ENCODE measurements at places on chromosomes 2 and 18.

DNA sequence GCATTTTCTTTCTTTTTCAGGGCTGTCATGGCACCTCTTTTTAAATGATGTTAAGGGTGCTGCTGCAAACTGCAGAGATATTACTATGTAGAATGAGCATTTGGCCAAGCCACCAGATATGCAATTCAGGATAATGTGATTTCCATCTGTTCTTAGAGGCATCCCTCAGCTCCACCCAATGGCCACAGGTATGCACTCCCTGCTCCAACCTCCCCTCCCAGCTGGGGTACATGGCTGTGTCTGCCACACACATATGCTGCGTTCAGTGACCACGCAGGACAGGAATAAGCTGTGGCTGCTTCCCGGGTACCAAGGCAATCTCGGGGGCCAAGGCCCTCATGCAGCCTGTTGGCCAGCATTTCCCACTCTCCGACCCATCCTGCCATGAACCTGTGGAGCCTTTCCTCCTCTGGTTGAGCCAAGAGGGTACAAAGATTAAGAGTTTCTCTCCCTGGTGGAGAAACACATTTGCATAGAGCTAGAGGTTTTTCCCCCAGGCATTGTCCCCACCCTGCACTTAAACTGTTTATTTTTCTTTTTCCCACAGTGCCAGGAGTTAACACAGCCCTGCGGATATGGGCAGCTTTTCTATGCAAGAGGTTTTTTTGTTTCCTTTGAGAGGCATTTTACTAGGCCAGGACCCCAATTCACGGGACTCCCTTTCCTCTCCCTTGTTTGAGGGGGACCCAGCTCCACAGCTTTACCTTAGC lies 147.0 kb downstream of the GCA start:
- DNase-seq, result no peak

- no peak for DNase-seq
These were observed 41.6 kb downstream of the WIPF1 start for GRCh38 chr2:174555998-174556397.

GRCh38 chr2:158255257-158255656 lies 153.6 kb downstream of the UPP2 start:
- DNase-seq, result no peak

DNA sequence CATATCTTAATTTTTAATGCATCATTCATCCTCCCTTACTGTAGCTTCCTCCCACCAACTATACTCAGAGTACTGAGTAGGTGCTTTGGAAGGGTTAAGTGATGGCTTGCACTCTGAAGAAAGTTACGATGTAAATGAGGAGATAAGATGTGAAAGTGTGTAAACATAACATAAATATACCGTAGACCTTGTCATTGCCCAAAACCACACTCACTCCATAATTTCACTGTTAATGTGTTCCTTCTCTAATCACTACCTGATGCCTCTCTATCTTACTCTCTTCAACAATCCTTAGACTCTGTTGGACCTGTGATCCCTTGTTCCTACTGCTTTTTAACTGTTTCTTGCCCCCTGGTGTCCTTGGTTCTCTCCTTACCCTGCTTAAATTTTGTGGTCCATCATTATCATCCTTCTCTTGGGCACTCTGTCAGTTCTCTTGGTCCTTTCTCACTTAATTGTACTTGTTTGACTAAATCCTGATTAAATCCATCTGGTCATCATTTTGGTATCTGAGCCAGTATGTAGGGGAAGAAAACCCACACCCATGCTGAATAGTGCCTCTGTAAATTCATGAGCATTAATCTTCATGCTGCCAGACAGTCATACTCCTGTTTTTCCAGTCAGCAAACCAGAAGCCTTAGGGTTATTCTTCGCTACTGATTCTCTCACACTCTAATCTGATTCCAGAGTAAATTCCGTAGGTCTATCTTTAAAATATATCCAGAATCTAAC lies 45.0 kb downstream of the PMS1 start:
- no peak for DNase-seq

- no peak for DNase-seq
These were observed 99.9 kb downstream of the PARD3B start for GRCh38 chr2:204645018-204645773.

DNA sequence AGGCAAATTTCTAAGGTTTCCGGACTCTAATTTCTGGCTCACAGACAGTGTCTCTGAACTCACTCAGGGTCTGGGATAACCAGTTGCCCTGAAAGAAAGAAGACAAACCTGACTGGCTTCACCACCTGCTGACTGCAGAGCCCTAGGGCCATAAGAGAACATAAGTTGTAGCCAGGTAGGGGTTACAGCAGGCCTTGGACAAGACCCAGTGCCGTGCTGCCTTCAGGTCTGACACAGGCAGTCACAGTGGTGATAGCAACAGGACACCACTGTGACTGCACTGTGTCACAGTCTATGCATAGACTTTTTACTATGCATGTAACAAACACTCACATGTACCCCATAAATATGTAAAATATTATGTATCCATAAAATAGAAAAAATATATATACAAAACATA lies 508.5 kb downstream of the PID1 start:
- no peak for DNase-seq

DNA sequence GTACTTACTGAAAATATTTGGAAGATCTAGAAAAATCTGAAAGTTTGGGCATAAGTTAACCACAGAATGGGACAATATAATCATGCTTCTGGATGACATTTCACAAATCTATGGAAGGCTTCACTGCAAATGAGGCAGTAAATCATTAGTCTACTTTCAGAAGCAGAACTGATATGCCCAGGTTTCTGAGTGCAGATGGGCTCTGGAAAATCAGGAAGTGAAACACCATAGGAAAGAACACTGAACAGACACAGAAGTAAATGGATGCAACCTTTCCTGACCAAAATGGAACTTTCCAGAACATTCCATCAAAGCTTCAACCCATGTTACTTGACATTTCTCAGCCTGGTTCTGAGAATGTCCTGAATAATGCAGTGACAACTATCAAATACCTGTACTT lies 55.1 kb downstream of the KCNG3 start:
- DNase-seq, result no peak

GRCh38 chr2:48313036-48313877 lies 216.7 kb upstream of the STON1 start:
- no peak for DNase-seq

DNA sequence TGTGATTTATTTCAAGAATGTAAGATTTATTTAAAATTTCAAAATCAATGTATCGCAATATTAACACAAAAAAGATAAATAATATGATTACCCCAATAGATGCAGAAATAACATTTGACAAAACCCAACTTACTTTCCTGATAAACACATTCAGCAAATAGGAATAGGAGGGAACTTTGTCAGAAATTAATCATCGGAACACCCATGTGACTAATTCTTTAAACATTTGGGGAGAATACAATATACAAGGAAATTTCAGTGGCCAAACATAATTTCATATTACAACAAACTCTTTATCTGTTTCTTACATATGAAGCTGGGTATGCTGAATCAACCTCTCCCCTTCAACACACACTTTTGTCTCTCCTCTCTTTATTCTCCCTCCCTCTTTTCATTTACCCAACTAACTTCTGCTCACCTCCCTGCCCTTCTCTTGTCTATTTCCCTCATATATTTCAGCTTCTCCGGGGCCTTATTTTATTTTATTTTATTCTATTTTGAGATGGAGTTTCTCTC lies 309.6 kb upstream of the CNTNAP5 start:
- no peak for DNase-seq

GRCh38 chr18:11751341-11752115 lies 62.5 kb downstream of the GNAL start:
- no peak for DNase-seq

DNA sequence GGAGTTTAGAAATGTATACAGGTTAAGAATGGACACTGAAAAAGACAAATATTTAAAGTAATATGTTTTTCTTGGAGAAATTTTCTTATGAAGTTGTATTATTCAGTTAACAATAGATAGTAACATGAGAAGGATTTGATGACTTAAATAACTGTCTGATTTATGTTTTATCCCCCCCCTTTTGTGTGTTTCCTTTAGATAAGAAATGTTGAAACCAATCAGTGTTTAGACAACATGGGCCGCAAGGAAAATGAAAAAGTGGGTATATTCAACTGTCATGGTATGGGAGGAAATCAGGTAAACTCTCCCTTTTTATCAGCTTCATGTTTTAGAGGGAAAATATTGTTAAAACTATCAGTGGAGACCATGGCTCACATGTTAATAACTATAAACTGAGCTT lies 289.7 kb upstream of the KCNJ3 start:
- DNase-seq, result no peak

GRCh38 chr2:37582481-37583220 lies 88.8 kb downstream of the CDC42EP3 start:
- DNase-seq, result no peak

- no peak for DNase-seq
These were observed 17.0 kb upstream of the CRYBA2 start for GRCh38 chr2:219010162-219010756.

- DNase-seq, result peak; percentile 75
These were observed at the start of gene SP140 for GRCh38 chr2:230225486-230225885. Gene SP140 (plus strand): TSS chr2:230225736. CDS start chr2:230225845, 109 bp downstream.

- DNase-seq, result no peak
These were observed 20.2 kb downstream of the PSTPIP2 start for GRCh38 chr18:46051731-46052461.

GRCh38 chr2:128663371-128664050 lies 344.8 kb upstream of the HS6ST1 start:
- no peak for DNase-seq

DNA sequence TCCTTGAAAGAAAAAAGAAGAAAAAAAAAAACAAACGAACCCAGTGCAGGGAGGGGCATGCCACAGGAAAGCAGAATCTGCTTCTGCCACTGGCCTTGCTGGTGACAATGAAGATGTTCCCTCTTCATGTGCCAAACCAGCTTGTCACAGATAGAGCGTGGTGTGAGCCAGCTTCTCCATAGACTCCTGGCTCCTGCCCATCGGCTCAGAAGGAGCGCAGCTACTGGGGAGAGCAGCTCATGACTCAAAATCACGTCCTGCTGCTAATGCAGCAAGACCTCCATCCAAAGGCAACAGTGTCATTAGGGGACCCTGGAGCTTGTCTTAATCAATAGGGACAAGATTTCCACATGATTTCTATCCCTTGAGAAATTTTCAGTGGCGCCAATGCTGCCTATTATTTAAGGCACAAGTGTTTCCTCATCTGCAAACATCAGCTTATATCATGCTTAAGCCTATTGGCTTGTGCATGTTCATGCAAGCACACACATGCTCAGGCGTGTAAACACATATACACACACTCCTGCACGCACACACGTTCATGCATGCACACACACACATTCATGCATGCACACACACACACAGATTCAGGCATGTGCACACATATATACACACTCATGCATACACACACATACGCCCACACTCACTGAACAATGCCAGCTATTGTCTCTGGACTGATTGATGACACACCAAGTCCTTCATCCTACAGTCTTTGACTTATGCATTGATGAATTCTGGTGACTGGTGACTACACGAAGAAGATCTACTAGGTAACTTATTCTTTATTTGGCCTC lies 682.0 kb upstream of the ID2 start:
- DNase-seq, result no peak

- DNase-seq, result no peak
These were observed 290.8 kb upstream of the MYT1L start for GRCh38 chr2:2621855-2622254.

- DNase-seq, result no peak
These were observed 258.4 kb downstream of the CD226 start for GRCh38 chr18:69689121-69689759.

DNA sequence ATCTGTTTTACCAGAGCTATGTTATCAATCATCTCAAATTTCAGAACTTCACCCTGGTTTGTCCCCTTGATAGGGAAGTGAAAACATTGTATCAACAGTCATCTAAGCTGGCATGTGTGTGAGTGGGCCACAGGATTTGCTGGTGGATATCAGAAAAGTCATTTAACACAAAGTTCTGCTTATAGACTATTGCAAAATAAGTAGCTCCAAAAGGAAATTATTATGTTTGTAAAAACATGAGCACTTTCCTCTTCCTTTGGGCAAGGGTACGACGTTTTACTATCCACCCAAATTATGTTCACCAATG lies 20.7 kb upstream of the COPS8 start:
- no peak for DNase-seq

- DNase-seq, result no peak
These were observed 537 bp upstream of the STAT4 start for GRCh38 chr2:191151331-191151730.

GRCh38 chr18:32315881-32316280 lies 126.0 kb downstream of the MEP1B start:
- no peak for DNase-seq
